Myocyte (in vitro differentiated cells): ENCODE measurements at places on chromosomes 4 and X.

GRCh38 chrX:50071494-50071893, 129.3 kb downstream of the AKAP4 start:
- no peak for DNase-seq

- no peak for DNase-seq
These were observed 45.8 kb downstream of the TBC1D14 start for GRCh38 chr4:6955261-6955911.

- no peak for DNase-seq
These were observed 92.7 kb downstream of the STK32B start for GRCh38 chr4:5143940-5144339.

DNA sequence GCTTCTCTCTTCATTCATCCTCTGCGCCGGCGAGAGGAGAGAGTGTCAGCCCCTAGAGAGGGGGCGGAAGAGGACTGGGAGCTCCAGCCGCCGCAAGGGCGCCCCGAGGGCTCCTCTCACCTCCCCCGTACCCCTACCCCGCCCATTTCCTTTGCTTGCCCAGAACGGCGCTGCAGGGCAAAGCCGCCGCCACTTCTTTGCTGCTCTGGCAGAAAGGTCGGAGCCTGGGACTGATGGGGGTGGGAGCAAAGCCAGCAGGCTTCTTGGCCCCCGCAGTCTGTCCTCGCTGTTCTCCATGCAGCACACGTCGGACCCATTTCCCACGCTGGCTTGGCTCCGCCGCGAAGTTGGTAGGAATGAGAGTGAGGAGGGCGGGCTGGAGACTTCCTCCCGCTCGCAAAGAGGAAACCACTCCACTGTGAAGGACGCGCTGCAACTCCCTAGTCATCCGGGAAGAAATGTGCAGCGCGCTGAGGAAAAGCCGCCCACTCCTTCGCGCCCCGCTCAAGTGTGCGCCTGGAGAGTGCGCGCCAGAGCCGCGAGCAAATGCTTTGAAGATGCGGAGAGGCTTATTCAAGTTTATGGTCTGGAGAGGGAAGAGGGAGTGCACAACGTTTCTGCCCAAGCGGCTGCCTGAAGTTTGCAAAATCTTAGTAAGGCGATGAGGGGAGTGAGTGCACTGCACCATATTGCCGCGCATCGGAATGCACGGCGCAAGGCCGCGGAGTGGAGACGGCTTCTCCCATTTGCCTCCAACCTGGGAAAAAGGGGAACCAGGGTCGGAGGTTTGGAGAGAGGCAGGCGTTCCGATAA, 2.8 kb upstream of the PCDH7 start:
- DNase-seq, result peak; percentile 62

GRCh38 chr4:42785817-42786216, 106.7 kb upstream of the GRXCR1 start:
- no peak for DNase-seq

- no peak for DNase-seq
These were observed 227.3 kb upstream of the CENPE start for GRCh38 chr4:103425406-103425805.

DNA sequence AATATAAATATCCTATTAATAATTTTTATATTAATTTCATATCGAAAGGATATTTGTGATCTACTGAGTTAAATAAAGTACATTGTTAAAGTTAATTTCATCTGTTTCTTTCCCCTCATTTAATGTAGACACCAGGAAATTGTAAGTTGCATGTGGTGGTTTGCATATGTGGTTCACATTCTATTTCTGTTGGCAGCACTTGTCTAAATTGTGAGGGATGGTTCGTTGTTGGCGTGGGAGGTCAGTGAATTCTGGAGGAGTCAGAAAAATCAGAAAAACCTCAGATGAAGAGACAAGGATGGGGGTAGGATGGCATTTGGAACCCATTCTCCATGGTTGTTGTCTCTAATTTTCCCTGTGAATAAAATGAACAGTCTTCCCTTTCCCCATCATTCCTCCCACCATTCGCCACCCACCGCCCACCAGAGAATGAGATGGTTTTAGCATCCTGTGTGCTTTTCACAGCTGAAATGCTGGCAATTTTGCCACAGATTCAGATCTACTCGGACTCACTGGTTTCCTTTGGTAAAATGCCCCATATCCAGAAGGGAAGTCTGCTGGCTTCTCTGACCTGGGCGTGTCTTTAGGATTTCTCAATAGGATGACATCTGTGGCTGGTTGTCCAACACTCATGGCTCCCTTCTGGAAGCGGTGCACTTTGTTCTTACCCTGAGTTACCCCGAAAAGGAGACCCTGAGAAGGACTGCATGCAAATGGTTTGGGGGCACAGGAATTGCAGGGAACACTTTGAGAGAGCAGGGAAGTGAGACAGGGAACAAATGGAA, 52.3 kb downstream of the LGI2 start:
- DNase-seq, result no peak

- DNase-seq, result peak; percentile 67
These were observed 9.8 kb upstream of the UTP3 start for GRCh38 chr4:70678383-70678999.

- no peak for DNase-seq
These were observed 241.2 kb downstream of the PCDH10 start for GRCh38 chr4:133390198-133390855.

DNA sequence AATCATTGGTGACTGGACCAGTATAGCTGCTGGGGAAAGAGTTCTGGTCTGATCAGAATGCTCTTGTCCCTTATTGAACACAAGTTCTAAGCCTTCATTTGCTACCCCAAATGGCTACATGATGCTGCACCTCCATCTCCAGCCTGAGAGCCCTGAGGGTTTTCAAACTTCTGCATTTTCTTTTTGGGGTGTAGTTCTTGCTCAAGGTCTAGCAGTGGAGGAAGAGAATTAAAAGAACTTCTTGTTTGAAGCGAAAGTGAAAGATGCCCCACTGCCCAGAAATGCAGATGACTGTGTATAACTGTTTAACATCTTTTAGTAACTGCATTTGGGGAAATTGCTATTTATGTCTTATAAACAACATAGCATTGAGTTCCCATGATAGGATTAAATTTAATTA, 38.5 kb downstream of the LAMTOR3 start:
- DNase-seq, result no peak

DNA sequence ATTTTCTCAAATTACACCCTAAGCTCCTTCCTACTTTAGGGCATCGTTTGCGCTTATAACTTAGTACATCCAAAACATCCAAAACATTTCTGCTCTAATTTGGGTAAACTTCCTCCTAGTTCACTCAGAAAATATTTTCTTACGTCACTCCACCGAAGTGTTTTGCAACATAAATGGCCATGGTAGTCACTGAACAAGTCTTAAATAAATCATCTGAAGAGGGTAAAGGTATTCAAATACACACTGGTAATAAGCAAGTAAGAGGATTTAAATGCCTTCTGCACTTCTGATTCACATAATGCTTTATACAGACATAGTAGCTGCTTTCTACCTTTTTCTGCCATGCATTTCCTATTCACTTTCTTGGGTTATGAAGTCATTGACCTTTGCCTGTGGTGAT, 991.9 kb downstream of the NLGN4X start:
- DNase-seq, result no peak

GRCh38 chr4:14837860-14838259, 164.4 kb upstream of the CPEB2 start:
- DNase-seq, result peak; percentile 38

- peak; percentile 45 for DNase-seq
These were observed 44.5 kb upstream of the NDP start for GRCh38 chrX:44017676-44018075.

DNA sequence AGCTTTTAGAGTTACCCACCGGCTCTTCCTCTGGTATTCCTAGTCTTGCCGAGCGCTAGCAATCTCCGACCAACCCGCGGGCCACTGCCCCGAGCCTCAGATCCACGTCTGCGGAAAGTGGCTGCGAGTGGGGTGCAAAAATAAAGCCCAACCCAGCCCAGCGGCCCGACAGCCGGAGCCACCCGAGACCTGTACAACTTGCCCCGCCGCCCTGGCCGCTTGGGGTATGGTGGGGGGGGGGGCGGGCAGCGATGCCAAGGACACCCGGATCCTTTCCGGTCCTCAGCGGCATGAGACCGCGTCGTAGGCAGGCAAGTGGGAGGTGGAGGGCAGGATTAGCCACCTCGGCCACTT, 1.6 kb downstream of the SLITRK4 start:
- no peak for DNase-seq

DNA sequence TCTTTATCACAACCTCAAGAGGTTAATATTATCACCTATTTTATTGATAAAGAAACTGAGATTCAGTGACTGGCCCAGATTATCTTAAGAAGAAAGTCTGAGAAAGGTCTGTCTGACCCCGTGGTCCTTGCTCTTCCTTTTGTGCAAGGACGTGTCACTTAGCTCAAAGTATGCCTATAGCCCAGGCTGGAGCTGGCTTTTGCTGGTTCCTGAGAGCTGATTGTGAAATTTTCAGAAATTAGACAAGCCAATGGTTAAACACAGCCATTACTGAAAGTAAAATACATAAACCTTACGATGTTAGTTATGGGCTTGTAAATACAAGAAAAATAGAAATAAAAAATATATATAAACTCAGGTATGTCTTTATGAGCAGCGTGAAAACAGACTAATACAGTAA, 70.1 kb downstream of the CHRNA9 start:
- DNase-seq, result no peak

DNA sequence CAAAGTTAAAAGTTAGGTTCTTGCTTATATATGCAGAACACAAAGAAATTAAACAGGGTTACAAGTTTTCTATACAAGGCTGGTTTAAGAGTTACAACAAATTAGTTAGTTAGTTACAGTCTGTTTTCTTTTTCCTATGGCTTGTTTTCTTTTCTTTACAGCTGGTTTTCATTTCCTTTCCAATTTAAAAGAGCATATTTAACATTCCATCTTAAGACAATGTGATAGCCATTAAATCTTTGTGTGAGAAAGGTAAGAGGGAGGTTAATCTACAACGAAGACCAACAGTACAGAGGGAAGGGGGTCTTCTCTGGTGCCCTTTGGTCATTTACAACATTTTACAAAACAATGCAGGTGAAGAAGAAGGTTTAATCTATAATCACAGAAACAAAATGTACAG, 290.6 kb downstream of the ZNF674 start:
- DNase-seq, result no peak

- peak; percentile 69 for DNase-seq
These were observed at the start of gene CHST7 for GRCh38 chrX:46573331-46573891. TSS of gene CHST7 (plus strand) at chrX:46573765. CDS start at chrX:46573932, 167 bp downstream.

- DNase-seq, result no peak
These were observed 796.5 kb upstream of the SLIT2 start for GRCh38 chr4:19455196-19455595.

- no peak for DNase-seq
These were observed 26.1 kb upstream of the TMEM154 start for GRCh38 chr4:152705903-152706302.

- no peak for DNase-seq
These were observed 66.9 kb upstream of the C4orf50 start for GRCh38 chr4:6085028-6085690.

DNA sequence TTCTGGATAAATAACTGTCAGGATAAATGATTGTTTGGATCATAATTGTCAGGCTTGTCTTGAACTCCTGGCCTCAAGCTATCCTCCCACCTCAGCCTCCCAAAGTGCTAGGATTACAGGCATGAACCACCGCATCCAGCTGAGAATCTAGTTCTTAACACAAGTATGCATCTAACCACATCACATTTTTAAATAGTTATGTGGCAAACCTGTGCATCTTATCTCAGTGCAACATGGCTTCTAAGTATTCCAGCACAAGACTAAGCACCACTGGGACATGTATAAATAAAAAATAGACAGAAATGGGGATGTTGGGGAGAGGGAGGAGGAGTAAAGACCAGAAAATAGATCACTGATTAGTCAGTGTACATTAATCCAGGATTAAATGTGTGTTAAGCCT, 74.7 kb upstream of the TBL1X start:
- DNase-seq, result no peak

DNA sequence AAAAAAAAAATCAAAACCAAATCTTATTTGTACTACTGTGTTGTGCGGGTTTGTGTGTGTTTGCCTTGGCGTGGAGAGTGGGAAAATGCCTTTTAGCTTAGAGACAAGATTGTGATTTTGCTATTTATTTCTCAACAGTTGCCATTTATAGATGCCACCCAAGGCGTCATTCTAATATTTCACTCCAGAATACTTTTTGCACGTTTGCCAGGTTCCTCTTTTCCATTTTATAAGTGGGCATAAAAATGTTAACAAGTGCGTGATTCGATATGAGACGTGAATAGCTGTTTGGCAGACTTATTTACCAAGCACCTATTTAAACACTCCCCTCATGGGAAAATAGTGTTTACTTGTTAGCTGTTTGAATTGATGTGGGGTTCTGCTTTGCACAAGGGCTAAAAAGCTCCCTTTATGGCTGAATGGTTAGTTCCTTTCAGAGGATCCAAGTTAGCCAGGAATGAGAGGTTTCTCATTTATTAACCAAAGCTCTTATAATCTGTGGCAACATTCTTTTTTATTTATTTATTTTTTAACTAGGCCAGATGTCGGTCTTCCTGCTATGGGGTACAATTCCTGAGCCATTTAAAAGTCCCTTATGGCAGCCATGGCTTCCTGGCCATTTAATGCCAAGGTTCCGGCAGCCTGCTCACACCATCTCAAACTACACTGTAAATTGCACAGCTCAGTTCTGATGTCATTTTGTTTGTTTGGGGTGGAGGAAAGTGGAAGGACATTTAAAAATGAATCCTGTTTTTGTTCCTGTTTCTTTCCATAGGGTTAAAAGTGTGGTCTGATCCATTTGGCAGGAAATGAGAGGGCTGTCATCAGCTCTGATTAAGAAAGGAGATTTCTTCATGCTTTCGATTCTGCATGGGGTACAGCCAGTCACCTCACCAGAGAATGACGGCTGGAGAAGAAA, 14.6 kb downstream of the SMIM20 start:
- no peak for DNase-seq

DNA sequence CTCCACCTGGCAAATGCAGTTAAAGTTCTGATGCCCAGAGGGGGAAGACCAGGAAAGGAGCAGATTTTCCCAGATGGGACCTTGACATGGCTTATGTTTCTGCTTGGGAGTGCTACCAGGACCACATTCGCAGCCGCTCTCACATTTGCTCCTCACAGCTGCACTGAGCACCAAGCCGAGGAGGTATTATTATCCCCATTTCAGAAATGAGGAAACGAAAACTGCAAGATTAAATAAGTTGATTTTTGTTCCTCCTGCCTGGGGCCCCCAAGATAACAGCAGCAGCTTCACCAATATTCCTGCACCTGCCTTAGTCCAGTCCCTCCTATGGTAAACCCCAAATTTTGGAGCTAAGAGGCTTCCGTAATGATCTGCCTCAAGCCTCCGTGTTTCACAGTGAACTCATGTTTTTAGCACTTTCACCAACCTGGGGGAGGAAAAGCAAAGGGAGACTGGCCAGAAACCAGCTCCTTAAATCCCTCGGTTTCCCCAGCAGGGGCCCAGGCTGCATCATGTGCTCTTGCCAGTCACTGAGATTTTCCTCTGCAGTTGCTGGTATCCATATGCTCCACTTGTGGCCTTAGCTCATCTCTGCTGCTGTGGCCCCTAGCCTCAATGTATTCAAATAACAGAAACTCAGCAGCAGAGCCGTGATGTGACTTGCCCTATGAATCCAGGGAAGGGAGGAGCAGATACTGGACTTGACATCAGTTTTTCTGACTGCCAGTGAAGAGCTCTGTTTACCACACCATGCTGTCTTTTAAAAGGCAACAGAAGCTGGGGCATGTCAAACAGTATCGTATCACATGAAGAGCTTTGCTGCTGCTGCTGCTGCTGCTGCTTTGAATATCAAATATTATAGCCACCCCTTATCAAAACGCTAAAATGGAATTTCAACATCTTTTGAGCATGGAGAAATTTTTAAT, 95.5 kb upstream of the KLHL13 start:
- no peak for DNase-seq

- no peak for DNase-seq
These were observed 151.9 kb downstream of the BMPR1B start for GRCh38 chr4:94909645-94910044.

GRCh38 chrX:20224814-20225487, 41.8 kb downstream of the RPS6KA3 start:
- no peak for DNase-seq
